Fibroblast of skin of left biceps (primary cell): ENCODE measurements at places on chromosomes 7 and 10.

DNA sequence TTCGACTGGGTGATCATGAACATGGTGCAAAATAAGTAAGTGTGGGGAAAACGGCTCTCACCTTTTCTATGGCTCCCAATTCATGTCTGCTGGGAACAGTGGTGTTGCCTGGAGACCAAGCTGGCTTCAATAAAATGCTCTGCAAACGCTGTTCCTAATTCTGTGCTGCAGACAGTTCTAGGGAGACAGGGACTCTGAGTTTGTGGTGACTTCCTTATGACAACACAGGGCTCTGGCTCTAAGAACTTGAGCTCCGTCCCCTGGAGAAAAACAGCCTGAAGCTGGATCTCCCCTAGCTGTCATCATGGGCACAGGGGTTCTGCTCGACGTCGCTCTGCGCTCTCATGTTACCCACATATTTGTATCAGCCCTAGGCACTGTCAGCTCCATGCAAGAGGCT, 61.0 kb upstream of the INSYN2A start:
- no peak for DNase-seq

GRCh38 chr7:130884437-130885417, 150.7 kb upstream of the KLF14 start:
- DNase-seq: no peak

- DNase-seq: no peak
Observed at GRCh38 chr7:111261496-111261895, 170.6 kb downstream of the LRRN3 start.

DNA sequence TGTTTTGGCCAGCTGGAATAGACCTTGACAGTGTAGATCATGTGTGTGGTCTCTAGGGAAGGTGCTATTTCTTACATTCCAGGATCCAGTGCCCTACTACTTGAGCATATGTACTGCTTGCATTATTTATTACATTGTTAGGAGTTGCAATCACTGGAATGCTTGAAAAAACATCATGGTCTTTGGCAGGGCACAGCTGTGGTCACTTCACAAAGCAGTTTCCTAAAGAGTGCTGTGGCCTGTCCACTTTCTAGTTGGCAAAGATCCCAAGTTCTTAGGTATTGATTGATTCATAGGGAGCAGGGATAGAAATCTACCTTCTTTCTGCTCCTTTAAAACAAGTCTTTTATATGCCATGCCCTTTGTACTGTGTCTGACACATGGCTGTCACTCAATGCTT, 4.6 kb downstream of the C7orf25 start:
- DNase-seq: no peak

DNA sequence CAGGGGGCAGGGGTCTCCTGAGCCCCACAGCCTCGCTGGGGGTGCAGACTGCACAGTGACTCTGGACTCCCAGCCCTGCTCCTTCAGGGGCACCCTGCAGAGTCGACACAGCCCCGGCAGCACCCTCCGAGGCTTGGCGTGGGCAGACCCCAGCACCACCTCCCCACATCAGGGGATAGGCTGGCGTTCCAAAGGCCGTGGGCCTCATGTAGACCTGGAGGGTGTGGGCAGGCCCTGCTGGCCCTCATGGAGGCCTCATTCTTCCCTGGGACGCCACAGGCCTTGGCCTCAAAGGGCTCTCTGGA, 265.9 kb downstream of the ELFN1 start:
- no peak for DNase-seq

DNA sequence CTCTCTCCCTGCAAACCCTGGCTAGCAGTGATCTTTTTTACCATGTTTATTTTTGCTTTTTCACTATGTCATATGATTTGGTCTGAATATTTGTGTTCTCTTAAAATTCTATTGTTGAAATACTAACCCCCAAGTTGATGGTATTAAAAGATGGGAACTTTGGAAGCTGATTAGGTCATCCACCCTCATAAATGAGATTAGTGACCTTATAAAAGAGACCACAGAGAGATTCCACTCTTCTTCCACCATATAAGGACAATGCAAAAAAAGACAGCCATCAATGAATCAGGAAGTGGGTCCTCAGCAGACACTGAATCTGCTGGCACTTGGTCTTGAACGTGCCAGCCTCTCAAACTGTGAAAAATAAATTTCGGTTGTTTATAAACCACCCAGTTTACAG, 112.8 kb upstream of the KCND2 start:
- no peak for DNase-seq
